Stimulated activated CD4-positive, alpha-beta T cell treated with anti-CD3 and anti-CD28 coated beads, Interleukin-1b, Interleukin-23, amount 100 ng/mL, for 1 hour (primary cell): ENCODE measurements at places on chromosomes 16 and 17.

DNA sequence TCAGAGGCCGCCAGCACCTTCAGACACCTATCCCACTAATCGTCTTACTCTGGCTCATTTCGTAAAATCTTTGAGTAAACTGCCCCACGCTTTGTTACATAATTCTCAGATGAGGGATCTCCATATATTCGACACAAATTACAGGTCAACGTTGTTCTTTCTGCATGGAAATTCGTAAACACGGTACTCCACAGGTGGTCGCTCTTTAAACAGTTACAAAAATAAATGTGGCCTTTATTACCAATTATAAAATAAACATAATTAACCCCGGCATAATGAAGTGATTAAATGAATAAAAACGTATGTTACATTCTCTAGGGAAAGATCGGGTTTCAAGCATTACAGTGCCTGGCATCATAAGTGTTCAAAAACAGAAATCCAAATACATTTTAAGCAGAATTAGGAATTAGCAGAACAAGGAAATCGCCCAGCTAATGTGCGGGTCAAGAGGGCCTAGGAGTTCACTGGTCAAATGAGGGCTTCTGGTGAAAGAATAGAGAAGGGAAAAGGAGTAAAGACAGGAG lies 943 bp upstream of the PIP4K2B start:
- no peak for DNase-seq

GRCh38 chr17:36600936-36601302 lies 464 bp upstream of the MRM1 start:
- no peak for DNase-seq

DNA sequence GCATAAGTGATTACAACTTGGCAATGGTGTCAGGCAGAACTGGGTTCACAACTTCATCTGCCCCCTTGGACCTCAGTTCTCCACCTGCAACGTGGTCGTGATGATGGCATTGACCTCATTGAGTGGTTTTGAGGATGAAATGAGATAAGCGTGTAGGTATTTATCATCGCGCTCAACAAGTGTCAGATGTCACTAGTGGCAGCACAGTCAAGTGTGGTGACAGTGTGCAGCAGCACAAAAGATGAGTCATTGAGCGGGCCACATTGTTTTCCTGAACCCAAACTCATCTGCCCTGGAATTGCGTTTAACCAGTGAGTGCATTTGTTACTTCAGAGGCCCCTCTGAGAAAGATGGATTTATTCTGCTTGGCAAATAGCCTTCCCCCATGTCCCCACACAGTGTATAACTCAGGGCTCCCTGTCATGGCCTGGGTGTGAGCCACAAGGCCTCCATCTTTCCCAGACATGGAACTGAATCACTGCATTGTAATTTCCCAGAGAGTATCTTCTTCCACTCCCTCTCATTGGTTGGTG lies 20.9 kb downstream of the IRX3 start:
- no peak for DNase-seq

DNA sequence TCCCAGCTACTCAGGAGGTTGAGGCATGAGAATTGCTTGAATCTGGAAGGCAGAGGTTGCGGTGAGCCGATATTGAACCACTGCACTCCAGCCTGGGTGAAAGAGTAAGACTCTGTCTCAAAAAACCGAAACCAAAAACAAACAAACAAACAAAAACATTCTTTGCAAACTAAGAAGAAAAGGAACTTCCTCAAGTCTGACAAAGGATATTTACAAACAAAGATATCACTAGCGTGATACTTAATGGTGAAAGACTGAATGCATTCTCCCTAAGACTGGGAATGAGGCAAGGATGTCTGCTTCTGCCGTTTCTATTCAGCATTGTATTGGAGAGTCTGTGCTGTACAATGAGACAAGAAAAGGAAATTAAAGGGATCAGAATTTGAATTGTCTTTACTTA lies 10.5 kb upstream of the MPO start:
- no peak for DNase-seq

- DNase-seq, result no peak
Measured at GRCh38 chr16:87525352-87525751, 32.5 kb upstream of the ZCCHC14 start.

DNA sequence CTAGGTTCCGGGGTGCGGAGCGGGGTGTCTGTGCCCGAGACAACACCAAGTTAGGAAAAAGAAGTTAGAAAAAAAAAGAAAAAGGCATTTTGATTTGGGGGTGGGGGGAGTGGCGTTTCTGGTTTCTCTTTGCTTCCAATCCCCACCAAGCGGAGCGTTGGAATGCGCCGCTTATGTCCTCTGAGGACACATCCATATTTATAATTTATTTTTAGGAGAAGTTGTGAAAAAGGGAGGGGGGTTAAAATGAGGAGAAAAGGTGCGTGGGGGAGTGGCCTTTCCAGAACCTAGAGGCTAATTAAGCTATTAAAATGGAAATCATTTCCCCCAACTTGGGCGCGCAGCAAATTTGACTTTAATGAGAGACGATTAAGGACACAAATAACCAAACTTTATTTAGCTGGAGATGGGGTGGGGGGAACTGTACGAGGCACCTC lies 232.1 kb downstream of the MRTFB start:
- DNase-seq, result no peak

DNA sequence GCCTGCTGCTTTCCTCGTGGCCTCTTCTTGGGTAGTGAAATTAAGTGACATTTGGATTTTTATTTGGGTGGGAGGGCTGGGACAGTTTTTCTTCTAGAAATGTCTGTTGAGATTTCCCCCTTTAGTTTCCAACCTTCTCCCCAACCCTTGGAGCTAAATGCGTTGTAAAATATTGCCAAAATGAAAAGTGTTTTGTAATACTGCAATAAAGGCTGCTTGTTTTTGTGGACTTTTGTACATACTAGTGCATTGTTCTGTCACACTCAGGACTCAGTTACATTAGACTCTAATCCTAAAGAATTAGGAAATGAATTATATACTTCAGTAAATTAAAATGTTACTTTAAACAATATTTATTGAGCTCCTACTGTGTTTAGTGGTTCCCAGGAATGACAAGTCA lies 21.7 kb downstream of the HEATR9 start:
- DNase-seq, result no peak

GRCh38 chr16:53864819-53865493 lies 161.0 kb downstream of the FTO start:
- no peak for DNase-seq

- no peak for DNase-seq
Measured at GRCh38 chr17:56884483-56885311, 29.2 kb downstream of the TRIM25 start.

GRCh38 chr16:81496742-81497141 lies 52.1 kb downstream of the CMIP start:
- DNase-seq, result no peak

- no peak for DNase-seq
Measured at GRCh38 chr17:4789701-4789950, 862 bp downstream of the GLTPD2 start.

DNA sequence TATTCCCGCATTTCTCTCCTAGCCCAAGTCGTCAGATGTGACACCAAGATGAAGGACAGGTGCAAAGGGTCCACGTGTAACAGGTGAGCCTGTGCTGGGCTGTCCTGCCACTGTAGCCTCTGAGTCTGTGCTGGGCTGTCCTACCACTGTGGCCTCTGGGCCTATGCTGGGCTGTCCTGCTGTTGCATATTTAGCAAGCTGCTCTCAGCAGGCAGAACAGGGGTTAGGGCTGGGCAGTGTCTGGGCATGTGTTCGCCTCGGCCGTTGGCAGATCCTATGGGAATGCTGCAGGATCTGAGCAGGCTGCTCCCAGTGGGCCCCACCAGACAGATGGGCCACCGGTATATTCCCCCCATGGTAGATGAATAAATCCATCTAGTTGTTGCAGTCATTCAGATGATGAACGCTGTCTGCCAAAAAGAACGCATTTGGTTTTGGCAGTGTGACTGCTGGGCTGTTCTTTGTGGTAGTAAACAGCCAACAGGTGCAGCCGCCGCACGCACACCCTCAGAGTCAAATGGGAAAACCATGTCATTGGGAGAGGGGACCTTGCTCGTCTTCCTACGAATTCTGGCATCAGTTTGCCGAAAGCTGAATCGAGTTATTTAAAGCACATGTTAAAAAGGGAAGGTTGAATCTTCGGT lies 49.2 kb downstream of the CRISPLD2 start:
- DNase-seq, result no peak

DNA sequence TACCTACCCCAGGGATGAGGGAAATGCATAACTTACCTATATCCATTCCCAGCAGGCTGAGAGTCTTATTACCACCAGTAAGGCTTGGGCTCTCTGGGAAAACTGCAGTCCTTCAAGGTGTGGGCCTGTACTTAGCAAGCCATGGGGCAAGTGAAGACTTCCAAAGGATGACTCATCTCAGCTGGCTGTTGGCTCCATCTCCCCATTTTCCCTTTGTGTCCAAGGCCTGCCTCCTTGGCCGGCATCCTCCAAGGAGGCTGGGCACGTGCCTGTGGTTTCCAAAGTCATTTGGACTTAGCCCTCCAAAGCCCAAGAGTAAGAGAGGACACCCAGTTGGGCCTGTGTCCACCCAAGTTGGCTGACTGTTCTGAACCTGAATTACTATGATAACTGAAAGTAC lies 89.8 kb downstream of the TMEM100 start:
- no peak for DNase-seq

DNA sequence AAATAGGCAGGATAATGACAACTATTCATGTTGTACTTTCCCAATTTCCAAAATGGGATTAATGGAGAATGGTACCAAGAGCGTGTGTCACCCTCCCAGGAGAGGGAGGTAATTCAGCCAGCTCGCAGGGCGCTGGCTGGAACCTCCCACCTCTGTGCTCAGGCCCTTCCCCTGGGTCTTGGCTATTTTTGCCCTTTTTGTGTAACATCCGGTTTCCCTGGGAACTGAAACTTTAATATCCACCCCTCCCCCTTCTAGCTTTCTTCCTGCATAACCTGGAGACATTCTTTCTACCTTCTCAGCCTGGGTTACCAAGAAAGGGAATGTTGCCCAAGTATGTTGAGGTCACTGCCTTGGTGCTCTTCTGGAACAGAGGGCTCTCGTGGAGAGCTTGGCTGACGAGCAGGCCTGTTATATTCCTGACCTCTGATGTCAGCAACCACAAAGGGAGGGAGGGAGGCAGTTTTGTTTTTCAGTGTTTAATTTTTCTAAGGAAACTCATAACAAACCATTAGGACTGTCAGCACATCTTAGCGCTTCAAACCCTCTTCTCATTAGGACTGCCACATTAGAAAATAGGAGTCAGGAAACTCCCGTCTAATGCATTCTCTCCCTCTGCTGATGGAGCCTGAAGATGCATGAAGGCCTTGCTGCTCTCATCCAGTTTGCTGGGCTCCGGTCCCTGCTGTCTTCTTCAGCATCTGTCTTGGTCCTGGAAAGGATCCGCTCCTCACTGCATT lies 25.6 kb downstream of the ITGB3 start:
- DNase-seq, result no peak

GRCh38 chr17:35376245-35376644 lies 2.8 kb upstream of the SLFN11 start:
- no peak for DNase-seq

DNA sequence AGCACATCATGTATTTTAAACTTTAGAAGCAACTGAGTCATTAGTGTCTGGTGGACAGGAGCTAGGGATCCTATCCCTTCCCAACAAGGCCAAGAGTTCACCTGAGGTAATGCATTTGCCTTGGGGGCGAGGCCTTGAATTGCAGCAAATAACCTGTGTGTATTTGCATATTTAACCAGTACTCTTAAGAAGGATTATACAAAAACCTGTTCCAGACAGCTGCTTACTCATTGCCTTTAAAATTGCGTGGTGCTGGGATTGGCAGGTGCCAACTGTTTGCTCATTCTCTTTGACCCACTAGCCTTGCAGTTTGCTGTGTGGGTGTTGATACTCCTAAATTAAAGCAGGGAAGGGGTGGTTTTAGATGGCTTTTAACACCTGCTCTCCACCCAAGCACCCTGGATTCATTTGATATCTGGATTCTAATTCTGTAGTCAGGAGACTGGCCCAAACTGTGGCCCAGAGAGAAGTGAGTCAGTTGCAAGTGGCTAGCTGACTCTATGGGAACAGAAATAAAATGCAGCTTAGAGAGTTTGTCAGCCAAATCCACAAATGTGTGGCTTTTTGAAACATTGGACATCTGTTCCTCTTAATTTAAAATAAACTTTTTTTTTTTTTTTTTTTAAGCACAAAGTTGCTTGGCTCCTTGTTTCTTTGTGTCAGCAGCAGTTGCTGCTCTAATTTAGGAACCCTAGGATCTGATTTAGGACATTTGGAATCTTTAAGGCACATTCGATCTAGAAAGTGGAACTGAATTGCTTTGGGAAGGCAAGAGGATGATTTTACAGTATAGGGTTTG lies 46.9 kb downstream of the TUBD1 start:
- no peak for DNase-seq

GRCh38 chr17:5263441-5263840 lies 18.6 kb upstream of the RABEP1 start:
- DNase-seq, result no peak

DNA sequence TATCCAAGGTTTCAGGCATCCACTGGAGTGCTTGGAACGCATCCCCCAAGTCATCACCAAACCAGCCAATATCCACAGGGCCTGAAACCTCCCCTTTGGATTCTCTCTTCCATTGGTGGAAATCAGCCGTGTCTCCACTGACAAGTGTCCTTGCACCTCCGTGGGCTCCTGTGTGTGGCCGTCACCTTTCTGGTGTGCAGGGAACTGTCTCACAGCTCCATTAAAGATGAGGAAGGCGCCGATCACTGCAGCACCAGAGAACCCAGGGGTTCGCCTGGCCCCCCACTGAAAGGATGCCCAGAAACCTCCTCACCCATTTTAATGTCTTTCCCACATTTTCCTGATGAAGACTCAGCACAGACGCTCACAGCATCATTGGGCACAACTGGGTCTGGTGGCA lies 17.8 kb upstream of the METRNL start:
- DNase-seq, result no peak

DNA sequence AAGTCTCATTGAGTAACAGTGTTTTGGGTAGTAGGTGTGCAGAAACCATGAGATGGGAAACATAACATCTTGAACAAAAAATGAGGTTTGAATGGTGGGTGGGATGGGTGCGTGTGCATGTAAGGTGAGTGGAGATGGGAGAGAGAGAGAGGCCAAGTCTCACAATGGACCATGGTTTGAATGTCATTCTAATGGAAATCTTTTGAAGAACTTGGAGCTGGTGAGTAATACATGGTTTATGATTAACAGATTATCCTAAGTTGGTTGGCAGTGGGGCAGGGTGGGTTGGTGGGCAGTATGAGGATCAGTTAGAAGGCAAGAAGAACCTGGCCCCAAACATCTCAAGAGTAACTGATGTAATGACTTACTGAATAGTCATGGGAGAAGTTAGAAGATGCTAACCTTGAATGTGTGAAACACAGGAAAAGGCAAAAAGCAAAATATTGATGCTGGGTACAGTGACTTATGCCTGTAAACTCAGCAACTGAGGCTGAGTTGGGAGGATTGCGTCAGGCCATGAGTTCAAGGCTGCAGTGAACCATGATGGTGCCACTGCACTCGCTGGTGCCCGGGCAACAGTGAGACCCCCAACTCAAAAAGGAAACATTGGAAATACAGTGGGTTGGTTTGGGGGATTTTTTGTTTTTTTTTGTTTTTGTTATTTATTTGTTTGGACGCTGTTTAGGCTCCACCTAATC lies 32.7 kb downstream of the ZNF207 start:
- no peak for DNase-seq

DNA sequence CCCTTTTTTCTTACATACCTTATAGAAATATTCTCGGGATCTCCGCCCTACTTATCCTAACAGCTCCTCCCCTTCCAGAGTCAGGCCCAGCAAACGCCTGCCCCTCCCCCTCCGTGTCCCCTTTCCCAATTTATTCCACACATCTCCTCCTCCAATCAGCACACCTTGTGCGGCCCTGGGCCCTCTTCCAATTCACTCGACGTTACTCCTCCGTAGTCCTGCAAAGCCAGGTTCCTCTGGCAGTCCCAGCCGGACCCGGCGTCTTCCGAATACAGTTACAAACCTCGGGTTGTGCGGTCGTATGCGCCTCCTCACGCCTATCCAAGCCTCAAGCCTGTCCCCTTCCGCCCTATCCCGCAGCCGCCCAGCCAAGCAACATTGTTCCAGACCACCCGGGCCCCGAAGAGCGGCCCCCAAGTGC lies 677 bp downstream of the CBX1 start:
- no peak for DNase-seq
